Stimulated activated naive CD8-positive, alpha-beta T cell treated with anti-CD3 and anti-CD28 coated beads, Interleukin-15, amount 100 ng/mL, for 72 hours (primary cell): ENCODE measurements at places on chromosomes 16 and 17.

DNA sequence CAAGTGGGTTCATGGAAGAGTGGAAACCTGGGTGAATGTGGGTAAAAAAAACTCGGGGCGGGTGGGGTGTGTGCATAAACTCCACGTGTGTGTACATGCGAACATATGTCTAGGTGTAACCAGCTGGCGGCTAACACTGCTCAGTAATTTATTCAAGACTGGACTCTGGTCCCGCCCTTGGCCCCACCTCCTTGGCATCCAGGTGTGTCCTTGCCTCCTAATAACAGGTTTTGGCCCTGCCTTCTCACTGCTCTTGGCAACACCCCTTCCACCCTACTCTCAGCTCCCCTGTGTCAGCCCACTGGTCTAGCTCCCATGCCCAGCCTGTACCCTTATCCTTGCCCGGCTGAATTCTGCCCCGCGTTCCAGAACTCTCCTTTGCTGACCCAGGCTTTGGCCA, 8.3 kb downstream of the FLII start:
- no peak for DNase-seq

DNA sequence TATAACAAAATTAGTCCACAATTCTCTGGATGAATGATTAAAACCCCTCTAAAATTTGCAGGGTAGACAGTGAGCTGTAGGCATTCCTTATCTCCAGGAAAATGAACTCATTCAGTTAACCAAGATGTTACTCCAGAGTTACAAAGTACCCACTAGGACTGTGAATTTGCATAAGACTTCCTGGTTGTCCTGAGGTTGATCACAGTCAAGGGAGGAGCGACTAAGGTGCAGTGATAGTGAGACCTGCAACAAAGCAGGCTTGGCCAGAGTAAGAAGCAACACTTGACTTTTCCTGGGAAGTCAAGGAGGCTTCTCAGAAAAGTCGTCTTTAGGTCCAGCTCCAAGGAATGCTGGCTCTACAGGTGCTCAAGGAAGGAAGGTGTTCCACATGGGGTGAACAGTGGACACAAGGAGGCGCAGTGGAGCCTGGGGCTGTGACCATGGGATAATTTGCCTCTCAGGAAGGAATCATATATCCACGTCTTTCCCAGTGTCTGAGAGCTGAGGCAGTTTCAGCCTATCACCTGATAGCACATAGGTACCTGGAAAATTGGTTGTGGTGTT, 821.1 kb upstream of the EEF2KMT start:
- no peak for DNase-seq

- DNase-seq, result no peak
These were observed 7.1 kb upstream of the BAIAP2 start for GRCh38 chr17:81027591-81028505.

- no peak for DNase-seq
These were observed 34.8 kb downstream of the RFFL start for GRCh38 chr17:35028531-35029262.

DNA sequence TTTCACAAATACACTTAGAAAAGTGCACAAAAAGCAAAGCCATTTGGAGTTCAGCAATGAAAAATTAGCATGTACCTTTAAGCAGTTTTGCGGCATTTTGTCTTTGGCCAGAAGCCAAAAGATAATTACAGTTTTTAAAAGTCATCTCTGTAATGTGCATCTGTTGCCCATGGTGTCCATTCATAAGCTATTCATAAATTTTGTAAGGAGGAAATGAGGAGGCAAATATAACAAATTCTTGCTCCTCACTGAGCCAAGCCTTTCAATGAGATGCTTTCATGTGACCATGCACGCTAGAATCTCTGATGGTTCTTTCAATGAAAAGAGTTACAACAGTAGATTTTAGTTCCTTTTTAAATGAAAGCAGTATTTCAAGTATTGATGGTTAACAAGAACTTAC, 247.1 kb upstream of the MON1B start:
- no peak for DNase-seq

DNA sequence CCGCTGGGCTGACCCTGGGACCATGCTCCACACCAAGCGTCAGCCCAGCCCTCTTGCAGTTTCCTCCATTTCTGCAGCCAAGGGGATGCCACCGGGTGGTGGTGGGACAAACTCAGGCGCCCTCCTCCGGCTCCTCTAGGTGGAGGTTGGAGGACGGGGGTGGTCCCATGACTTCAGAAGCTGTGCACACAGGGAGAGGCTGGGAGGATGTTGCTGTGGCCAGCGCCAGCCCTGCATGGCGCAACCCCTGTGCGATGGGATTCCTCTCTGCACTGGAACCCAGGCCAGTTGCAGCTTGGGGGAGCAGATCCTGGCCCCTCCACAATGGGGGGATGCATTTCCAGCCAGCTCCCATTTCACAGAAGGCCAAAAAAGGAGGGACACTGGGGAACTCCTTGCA, 246.5 kb downstream of the C16orf95 start:
- no peak for DNase-seq

DNA sequence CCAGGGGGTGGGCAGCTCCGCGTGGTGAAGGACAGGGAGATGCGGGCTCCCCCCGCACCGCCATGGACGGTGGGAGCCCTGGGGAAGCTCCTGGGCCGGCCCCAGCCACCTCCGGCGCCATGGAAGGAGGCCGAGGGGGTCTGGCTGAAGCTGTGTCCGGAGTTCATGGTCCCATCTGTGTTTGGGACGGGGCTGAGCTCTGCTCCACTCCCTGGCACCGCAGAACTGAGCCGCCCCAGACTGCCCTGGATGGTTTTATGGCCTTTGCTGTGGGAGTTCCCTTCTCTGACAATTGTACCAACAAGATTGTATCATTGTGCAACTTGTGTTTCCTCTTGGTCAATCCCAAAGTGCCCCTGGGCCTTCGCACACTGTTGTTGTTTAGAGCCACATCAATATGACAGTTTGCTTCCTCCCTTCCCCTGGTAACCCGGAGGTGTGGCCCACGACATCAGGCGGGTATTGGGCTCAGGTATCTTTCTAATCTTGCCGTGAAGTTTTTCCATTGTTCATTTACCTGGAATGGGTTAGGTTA, 942 bp downstream of the KRT23 start:
- no peak for DNase-seq

DNA sequence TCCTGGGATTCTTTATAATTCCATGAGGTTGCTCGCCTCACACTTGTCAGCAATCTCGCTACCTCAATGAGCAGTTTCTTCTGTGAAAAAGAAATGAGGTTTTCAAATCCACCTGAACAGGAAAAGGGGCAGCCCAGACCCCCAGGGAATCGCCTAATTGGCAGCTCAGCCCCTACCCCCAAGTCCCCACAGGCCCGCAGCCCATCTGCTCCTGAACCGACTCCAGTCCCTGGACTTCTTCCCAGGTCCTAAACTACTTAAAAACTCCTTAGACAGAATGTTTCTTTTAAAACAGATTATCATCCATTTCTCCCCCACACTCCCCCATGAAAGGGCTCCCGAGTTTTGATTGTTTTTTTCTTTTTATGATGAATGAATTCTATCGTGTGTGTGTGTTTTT, 89.8 kb downstream of the PMP22 start:
- no peak for DNase-seq

- DNase-seq, result peak; percentile 49
These were observed 19.6 kb upstream of the KANSL1 start for GRCh38 chr17:46212634-46213435.

DNA sequence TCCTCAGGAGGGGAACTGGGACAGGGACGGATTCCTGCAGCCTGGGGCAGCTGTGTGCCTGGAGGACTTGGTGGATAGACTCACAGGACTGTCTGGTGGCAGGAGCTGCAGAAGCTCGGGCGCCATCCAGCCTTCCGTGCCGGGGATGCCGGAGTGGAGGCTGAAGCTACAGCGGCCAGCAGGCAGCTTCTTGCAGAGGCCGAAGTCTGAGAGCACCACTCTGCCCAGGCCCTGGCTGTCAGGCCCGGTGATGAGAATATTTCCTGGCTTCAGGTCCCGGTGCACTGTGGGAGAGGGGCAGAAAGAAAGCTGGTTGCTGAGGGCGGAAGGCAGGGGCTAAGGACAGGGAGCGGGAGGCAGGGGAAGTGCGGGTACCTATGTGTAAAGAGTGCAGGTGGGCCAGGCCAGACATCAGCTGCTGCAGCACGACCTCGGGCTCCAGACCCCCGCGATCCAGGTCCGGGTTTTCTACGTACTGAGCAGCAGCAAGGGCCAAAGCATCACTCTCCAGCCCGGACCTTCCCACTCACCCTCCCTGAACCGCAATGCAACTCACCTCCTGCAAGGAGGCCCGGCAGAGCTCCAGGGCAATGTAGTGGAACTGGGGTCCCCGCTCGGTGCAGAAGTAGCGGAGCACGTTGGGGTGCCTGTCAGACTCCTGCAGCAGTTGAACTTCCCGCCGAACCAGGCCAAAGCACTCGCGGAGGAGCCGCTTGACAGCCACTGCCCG, 16.1 kb downstream of the PLK1 start:
- DNase-seq, result no peak

DNA sequence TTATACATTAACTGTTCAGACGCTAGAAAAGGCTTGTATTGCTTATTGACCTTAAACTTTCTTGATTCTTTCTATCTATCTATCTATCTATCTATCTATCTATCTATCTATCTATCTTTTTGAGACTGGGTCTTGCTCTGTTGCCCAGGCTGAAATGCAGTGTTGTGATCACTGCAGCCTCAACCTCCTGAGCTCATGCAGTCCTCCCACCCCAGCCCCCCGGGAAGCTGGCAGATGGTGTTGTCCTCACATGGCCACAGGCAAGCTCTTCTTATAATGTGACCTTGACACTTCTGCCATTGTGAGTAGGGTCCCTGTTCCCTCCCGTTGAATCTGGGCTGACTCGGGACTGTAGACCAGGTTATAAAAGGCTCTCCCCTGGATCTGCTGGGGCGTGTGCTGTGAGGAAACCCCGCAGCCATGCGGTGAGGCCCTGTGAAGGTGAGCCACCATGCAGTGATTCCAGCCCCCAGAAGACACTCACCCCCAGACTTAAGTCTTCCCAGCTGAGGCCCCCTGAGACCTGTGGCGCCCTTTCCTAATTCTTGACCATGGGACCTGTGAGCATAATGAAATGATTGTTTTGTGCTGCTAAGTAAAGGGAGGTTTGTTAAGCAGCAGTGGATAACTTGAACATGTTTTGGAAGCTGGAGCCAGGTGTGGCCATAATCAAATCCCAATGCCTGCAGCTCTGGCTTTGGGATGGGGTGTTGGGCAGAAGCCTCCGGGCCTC, 54.3 kb downstream of the RPTOR start:
- no peak for DNase-seq

- no peak for DNase-seq
These were observed 15.3 kb downstream of the TMEM204 start for GRCh38 chr16:1548727-1549126.

GRCh38 chr17:3766779-3767178, 34.2 kb downstream of the ITGAE start:
- DNase-seq, result no peak

- DNase-seq, result no peak
These were observed 533 bp downstream of the RASD1 start for GRCh38 chr17:17495536-17496188.

- no peak for DNase-seq
These were observed 255.9 kb downstream of the SOX9 start for GRCh38 chr17:72376526-72377345.

GRCh38 chr17:45111850-45112249, 20.5 kb downstream of the PLCD3 start:
- DNase-seq, result no peak

- peak; percentile 33 for DNase-seq
These were observed 21.1 kb downstream of the CDR2 start for GRCh38 chr16:22353191-22353919.

GRCh38 chr16:26505496-26505895, 561.2 kb upstream of the C16orf82 start:
- no peak for DNase-seq

GRCh38 chr16:26806657-26807056, 260.1 kb upstream of the C16orf82 start:
- DNase-seq, result no peak

DNA sequence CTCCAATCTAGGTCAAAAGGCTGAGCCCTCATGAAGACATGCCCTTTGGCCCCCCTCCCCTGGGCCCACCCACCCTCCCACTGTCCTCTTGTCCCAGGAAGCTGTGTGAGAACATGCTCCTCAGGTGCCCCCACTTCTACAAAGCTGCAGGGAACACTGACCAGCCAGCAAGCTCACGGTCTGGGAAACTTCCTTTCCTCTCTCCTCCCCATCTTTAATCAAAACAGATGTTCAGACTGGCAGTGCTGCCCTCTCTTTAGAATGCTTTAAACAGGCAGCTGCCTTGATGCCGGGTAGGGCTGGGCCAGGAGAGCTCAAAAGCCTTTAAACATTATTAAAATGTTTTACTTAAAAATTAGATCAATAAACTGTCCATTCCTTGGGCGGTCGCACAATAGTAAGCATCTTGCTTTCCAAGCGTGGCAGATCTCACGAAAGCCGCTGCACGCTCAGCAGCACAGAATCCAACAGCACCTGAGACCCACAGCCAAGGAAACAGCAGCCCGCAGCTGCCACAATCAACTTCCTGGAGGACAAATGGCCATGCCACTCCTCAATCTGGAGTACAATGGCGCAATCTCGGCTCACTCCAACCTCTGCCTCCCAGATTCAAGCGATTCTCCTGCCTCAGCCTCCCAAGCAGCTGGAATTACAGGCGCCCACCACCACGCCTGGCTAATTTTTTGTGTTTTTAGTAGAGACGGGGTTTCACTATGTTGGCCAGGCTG, 399.2 kb downstream of the SLC39A11 start:
- no peak for DNase-seq

- DNase-seq, result no peak
These were observed 21.1 kb upstream of the TMC5 start for GRCh38 chr16:19396555-19397011.

DNA sequence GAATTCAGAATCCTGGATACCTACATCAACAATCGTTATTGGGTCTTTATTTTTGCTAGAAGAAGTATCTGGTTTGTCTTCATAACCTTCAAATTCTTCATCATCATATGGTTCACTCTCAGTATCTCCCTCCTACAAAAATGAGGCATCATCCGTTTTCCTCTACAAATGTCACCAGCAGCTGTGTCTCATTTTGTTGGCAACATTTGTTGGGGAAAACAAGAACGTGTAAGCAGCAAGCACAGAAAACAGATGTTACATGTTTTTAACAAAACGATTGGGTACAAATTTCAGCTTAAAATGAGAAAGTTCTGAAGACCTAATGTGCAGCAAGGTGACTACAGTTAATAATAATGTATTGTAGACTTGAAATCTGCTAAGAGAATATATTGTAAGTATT, 8.7 kb downstream of the CCDC47 start:
- no peak for DNase-seq

DNA sequence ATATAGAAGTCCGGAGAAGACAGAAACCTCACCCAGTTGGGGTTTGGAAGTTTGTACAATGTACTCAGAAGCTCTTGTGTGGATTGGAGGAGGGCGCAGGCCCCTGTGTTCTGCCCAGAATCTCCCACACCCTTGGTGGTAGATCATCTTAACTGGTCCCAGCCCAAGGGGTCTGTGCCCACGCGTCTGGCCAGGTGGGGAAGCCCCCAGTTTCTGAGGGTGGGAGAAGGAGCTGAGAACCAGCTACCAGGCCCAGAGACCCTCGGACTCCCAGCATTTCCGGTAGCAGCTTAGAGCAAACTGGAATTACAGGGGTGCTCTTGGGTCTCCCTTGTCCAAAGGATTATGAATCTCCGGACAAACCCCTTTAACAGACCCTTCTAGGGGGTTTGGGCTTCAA, 2.3 kb upstream of the PPP1R9B start:
- DNase-seq, result no peak

- DNase-seq, result no peak
These were observed 5.3 kb downstream of the ATP6V0A1 start for GRCh38 chr17:42463976-42464400.

GRCh38 chr16:68235108-68235886, 630 bp downstream of the ESRP2 start:
- no peak for DNase-seq
